ENCODE measurements at places on chromosomes 1 and 21.

- DNase-seq = no peak
These were observed 113.1 kb upstream of the IRF2BP2 start for GRCh38 chr1:234722904-234723720.

DNA sequence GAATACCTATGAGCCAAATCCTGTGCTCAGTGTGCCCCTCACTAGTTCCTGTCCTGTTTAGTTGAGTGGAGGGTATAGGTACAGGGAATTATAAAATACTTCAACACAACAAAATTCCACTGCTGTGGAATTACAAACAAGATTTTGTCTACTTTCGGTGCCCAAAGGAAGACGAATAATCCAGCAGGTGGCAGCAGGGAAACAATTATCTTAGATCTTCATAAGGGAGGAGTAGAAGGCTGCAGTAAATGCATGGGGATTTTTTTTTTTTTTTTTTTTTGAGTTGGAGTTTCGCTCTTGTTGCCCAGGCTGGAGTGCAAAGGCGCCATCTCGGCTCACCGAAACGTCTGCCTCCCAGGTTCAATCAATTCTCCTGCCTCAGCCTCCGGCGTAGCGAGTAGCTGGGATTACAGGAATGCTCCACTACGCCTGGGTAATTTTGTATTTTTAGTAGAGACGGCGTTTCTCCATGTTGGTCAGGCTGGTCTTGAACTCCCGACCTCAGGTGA is 2.0 kb upstream of the PIP5K1A start:
- DNase-seq = peak; percentile 98

GRCh38 chr1:8595941-8596340 is 221.5 kb downstream of the RERE start:
- no peak for DNase-seq

- no peak for DNase-seq
These were observed 596.5 kb downstream of the MATN1 start for GRCh38 chr1:30126848-30127247.

DNA sequence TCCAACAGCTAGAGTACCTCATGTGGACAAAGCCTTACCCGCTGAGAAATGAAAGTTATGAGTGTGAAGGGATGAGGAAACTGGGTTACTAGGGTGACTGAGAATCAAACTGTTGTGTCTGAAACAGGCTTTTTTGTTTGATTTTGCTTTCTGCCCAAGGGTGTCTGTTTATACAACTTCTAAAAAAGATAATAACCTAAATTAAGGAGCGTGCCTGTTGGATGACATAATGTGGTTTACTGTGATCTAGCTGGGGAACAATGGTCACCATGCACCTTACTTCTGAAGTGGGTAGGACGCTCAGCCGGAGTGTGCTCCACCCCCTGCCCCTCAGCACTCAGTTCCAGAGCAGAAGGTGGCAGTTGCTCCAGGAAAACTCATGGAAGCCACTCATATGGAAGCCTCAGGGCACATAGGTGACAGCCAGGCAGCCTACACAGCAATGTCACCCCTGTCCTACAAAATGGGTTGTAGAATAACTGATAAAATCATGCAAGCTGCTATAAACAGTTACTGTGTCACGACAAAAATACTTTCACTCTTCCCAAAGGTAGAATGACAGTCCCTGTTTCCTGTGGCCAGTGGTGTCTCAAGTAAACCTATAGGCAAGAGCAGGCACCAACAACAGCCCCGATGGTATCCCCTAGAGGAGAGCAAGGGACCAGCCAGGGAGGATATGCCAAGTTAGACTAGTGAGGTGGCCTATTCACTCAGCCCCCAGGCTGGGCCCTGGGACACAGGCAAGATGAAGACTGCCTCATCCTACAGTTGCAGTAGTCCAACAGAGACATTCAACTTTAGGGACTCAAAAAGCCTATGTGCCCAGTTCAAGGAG is 29.3 kb downstream of the SIPA1L2 start:
- no peak for DNase-seq

DNA sequence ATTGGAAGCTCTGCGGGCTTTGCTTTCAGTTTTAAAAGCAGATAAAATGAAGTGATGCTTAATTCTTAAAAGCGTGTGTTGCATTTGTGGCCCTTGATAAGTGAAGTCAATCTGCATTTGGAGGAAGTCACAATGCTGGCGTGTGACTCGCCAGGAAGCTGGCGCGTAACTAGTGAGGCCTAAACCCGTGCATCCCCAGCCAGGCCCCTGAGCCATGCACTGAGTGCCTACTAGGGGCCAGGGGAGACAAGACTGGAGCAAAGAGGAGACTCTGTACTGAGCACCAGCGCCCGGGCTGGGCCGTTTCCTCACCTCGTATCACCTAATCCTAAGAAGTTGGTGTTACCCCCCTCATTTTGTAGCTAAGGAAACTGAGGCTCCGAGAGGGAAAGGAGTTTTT is 4.6 kb upstream of the DDOST start:
- DNase-seq = no peak

- DNase-seq = no peak
These were observed 98.9 kb downstream of the CSMD2 start for GRCh38 chr1:34066166-34066565.

GRCh38 chr1:233790662-233791371 is 113.7 kb upstream of the SLC35F3 start:
- peak; percentile 2 for DNase-seq

DNA sequence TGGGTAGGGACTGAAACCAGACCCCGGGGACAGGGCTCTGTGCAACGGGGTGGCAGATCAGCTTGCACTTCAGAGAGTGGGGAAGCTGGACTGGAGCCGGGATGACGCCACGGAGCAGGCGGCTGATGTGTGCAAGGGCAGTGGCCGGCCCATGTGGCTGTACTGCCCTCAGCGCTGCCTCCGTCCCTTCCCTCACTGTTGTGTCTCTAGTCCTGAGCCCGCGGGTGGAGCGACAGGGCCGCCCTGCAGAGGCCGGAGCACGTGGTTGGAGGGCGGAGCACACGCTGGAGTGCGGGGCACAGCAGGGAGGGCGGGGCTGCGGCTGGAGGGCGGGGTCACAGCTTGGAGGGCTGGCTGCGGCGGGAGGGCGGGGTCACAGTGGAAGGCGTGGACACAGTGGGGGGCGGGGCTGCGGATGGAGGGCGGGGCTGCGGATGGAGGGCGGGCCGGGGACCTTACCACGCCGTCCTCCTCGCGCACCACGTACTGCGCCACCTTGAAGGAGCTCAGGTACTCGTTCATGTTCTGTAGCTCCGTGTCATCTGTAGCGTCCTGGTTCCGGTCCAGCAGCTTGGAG is 52.4 kb downstream of the CHD5 start:
- peak; percentile 76 for DNase-seq

Data from NCI-H526 treated with DMSO at 0.1 percent for 48 hours (cell line).